ENCODE measurements at places on chromosomes 13 and 19. TPM values are rescaled to one million over a fixed set of nuclear protein-coding genes. Genes with fewer than 3 reads are reported as not detected.

DNA sequence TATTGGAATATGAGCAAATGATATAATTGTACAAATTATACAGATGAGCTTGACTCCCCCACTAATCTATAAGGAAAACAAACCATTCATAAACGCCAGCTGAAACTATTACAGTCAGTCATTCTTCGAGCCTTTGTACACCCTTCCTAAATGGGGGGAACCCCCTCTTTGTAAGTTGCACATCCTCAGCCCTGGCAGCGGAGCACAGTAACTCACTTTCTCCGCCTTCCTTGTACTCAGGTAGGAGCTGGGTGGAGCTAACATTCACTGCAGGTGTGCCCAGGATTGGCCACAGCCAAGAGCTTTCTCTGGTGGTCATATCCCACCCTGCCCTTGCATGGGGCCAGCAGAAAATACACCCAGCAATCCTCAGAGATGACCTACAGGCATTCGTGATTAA lies 28.6 kb downstream of the PIN1 start:
- DNase-seq = no peak
- no peak overlapping the region for H3K27ac ChIP-seq
- H3K27me3 ChIP-seq = no peaks in the 10 kb centered on the region

- no peak overlapping the region for H3K27ac ChIP-seq
- no peak overlapping the region for H3K4me3 ChIP-seq
- H3K4me1 ChIP-seq = no peaks in the 10 kb centered on the region
- DNase-seq = no peak
Measured at GRCh38 chr13:55159765-55160164, 1981.0 kb upstream of the PRR20A start.

DNA sequence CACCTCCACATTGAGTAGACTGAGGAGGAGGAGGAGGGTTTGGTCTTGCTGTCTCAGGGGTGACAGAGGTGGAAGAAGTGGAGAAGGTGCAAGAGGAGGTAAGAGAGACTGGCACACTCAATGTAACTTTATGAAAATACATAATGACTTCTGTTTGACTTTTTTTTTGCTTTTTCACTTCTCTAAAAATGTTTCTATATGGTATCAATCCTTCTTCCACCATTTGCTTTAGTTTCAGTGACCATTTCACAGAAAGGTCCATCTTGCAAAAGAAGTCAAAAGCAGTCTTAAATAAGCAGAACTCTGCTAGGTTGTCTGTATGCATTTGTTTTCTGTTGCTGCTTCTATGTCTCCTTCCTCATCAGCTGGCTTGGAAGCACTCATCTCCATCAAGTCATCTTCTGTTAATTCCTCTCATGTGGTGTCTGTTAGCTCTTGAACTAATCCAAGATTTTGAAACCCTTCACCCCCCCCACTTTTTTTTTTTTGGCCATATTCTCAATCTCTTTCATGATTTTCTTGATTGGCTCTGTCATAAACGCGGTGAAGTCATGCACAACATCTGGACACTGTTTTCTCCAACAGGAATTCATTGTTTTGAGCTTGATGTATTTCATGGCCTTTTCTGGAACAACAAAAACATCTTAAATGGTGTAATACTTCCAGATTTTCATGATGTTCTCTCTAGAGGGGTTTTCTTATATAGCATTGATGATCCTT lies 80.8 kb downstream of the KL start:
- H3K4me3 ChIP-seq = no peak overlapping the region
- no peaks in the 10 kb centered on the region for H3K27me3 ChIP-seq
- H3K27ac ChIP-seq = no peak overlapping the region
- peaks cover 5% of the 10 kb centered on the region for H3K36me3 ChIP-seq
- no peaks in the 10 kb centered on the region for H3K4me1 ChIP-seq

DNA sequence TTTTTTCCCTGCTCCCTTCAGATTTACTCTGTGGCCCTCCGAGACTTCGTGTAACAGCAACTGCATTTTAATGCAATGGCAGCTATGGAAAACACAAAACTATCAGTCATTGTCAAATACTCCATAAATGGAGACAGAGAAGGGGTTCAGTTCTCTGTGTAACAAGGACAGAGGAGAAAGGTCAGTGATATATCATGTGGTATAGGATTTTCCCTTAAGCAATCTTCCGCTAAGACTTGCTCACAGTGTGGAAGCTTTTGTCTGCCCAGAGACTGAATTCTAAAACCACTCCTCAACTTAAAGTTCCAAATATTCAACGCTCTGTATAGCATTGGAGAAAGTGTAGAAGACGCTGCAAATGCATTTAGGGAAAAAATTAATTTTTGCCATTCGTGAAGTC lies 111.3 kb upstream of the EDNRB start:
- H3K27ac ChIP-seq = no peak overlapping the region
- H3K4me1 ChIP-seq = no peaks in the 10 kb centered on the region
- no peak for DNase-seq
- H3K4me3 ChIP-seq = no peak overlapping the region
- H3K36me3 ChIP-seq = no peaks in the 10 kb centered on the region
- peaks cover 4% of the 10 kb centered on the region for H3K27me3 ChIP-seq

DNA sequence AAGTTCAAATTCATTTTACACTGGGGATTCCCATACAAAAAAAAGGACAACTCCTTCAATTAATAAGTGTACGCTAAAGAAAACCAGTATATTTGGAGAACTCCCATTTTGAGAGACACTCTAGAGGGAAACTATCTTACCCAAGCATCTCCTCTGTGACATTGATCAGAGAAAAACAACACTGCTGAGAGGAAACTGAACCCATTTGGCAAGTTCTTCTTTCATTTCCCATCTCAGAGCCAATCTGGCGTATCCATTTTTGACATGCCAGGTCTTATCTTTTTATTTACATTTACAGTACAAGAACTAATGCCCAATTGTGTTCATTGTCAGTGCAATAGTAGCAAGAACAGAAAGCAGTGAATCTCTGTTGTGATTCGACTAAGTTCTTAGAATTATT lies 30.1 kb downstream of the LIG4 start:
- H3K4me1 ChIP-seq = no peaks in the 10 kb centered on the region
- H3K27ac ChIP-seq = no peak overlapping the region
- no peaks in the 10 kb centered on the region for H3K36me3 ChIP-seq

DNA sequence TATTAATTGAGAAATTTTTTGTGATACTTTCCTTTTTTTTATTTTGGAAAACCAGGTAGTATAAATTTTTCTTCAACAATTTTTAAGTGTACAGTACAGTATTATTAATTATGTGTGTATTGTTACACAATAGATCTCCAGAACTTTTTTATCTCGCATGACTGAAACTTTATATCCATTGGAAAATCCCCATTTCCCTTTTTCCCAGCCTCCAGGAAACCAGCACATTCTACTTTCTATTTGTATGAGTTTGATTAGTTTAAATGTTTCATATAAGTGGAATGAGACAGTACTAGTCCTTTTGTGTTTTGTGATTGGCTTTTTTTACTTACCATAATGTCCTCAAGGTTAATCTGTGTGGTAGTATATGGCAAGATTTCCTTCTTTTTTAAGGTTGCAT lies 399.5 kb upstream of the ARGLU1 start:
- H3K4me3 ChIP-seq = no peak overlapping the region
- no peaks in the 10 kb centered on the region for H3K4me1 ChIP-seq
- H3K27me3 ChIP-seq = peaks cover 4% of the 10 kb centered on the region
- no peaks in the 10 kb centered on the region for H3K36me3 ChIP-seq

DNA sequence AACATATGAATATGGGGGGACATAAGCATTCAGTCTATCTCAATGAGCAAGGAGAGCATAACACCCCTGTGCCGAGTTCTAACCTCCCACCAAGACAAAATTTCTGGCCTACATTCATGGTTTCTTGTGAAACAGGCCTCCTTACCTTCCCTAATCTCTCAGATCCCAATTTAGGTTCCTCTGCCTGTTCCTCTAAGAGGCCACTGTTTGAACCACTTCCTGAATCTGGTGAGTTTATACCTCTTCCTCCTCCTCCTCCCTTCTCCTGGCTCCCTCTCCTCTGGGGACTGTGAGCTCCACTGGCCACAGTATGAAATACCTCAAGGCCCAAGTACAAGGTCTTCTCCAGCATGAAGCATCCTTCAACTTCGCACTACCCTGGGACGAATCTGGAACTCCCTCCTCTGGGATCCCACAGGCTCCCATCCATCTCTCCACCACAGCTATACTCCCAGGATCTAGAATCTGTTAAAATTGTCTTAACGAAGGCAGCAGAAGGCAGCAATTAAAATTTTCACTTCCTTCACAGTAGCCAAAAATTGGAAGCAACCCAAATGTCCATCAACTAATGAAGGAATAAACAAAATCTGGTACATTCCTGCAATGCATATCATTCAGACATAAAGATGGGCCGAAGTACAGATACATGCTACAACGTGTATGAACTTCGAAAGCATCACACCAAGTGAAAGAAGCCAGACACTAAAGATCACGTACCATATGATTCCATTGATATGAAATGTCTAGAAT lies 7.8 kb upstream of the SIGLECL1 start:
- H3K36me3 ChIP-seq = no peaks in the 10 kb centered on the region
- no peak overlapping the region for H3K4me3 ChIP-seq
- H3K27ac ChIP-seq = no peak overlapping the region
- H3K27me3 ChIP-seq = peaks cover 2% of the 10 kb centered on the region

DNA sequence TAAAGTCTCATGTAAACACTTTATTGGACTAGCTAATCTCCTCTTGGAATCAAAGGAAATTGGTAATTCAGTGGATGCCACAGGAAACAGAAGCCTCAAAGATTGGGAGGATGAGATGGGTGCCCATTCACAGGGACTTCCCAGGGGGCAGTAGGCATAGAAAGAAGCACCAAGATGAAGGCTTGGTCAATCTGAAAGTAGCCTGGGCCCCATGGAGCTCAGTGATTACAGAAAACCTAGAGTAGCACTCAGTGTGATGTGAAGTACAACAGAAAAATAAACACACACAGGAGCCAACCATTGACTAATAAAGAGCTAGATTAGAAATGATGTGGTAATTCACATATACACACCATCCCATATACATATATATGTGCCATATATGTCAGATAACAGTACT lies 560.6 kb downstream of the TBC1D4 start:
- DNase-seq = no peak
- H3K27me3 ChIP-seq = no peaks in the 10 kb centered on the region
- H3K4me3 ChIP-seq = no peak overlapping the region
- H3K27ac ChIP-seq = no peak overlapping the region
- peaks cover 7% of the 10 kb centered on the region for H3K4me1 ChIP-seq

- no peak overlapping the region for H3K4me3 ChIP-seq
- H3K36me3 ChIP-seq = peaks cover 51% of the 10 kb centered on the region
- DNase-seq = no peak
- no peaks in the 10 kb centered on the region for H3K4me1 ChIP-seq
- no peak overlapping the region for H3K27ac ChIP-seq
Measured at GRCh38 chr19:58010507-58010906, 7.9 kb upstream of the ZNF606 start.

GRCh38 chr19:9883231-9883758 lies 48.2 kb downstream of the PIN1 start:
- no peaks in the 10 kb centered on the region for H3K36me3 ChIP-seq
- H3K4me3 ChIP-seq = no peak overlapping the region
- DNase-seq = no peak
- no peaks in the 10 kb centered on the region for H3K27me3 ChIP-seq
- H3K27ac ChIP-seq = no peak overlapping the region
- H3K4me1 ChIP-seq = peaks cover 11% of the 10 kb centered on the region

DNA sequence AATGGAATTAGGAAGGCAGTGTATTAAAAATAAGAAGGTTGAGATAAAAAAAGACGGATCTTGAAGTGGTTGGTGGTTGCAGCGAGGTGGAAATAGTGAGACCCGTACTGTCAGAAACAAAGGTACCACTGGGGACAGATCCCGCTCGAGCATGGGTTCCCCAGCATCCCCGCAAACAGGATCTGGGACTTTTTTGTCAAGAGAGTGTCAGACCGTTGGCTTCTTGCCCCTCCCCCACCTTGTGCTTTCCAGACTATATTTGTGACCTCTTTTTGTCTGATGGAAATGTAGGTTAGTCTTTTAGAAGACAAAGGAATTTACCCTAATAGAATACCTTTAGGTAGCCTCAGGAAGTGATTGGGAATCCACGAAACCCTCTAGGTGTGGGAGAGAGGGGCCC lies 4.2 kb downstream of the GATAD2A start:
- H3K27ac ChIP-seq = no peak overlapping the region
- peaks cover 55% of the 10 kb centered on the region for H3K4me1 ChIP-seq

DNA sequence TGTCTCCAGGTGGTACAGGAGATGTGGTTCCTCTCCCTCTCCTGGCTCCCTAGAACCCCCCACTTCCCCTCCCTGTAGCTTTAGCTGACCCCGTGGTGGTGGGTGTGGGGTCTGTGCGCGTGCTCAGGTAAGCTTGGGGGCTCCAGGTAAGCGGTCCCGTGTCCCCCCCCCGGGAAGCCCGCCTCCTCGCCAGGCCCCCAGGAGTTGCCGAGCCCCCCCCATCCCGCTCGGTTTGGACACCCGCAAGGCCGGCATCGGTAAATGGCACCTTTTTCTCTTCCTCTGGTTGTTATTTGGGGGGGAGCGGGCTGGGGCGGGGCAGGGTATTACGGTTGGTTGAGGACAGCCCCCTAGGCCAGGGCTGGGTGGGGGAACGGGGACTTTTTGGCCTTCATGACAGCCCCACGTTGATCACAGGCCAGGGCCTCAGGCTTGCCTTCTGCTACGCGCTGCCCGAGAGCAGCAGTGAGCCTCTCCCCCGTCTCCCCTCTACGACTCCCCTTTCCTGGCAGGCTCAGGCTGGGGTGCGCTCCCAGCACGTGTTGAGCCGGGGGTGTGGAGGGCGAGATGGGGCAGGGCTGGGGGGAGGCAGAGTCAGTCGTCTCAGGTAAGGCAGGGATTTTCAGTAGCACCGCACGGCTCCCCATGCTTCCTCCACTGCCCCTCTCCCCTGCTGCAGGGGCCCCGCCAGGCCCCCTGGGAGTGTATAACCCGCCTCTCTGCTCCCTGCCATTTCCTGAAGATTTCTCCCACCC lies 10.7 kb upstream of the LIN7B start:
- peaks cover 40% of the 10 kb centered on the region for H3K36me3 ChIP-seq
- no peaks in the 10 kb centered on the region for H3K27me3 ChIP-seq
- H3K4me3 ChIP-seq = no peak overlapping the region

DNA sequence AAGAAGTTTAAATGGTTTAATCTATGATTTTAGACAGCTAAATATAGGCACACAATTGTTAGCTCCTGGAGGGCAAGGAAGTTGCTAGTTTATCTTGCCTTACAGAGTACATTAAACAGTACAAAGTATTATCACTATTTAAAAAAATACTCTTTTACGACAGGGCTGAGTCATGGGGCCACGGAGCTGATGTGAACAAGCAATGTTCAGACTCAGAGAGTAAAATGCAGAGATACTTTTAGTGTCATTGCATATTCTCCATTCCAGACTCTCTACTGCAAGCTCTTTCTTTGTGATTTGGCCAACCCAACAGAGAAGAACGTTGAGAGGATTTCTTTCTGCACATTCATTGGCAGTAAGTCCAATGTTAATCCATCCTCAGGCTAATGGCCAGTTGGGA lies 352.4 kb downstream of the SPRY2 start:
- no peaks in the 10 kb centered on the region for H3K27me3 ChIP-seq
- H3K36me3 ChIP-seq = no peaks in the 10 kb centered on the region
- no peak overlapping the region for H3K27ac ChIP-seq
- DNase-seq = no peak

The FFAR1 gene
- total RNA-seq = not detected

The OXGR1 gene
- not detected for total RNA-seq

The RAB3D gene
- total RNA-seq = 2.1 TPM
